Upper lobe of right lung (tissue), 1 donor: ENCODE measurements at places on chromosomes 3 and 15. TPM values are rescaled to one million over a fixed set of nuclear protein-coding genes. Genes with fewer than 3 reads are reported as not detected.

Gene CHP1
- 175 TPM for total RNA-seq

Gene NOX5
- 0.14 TPM for total RNA-seq

DNA sequence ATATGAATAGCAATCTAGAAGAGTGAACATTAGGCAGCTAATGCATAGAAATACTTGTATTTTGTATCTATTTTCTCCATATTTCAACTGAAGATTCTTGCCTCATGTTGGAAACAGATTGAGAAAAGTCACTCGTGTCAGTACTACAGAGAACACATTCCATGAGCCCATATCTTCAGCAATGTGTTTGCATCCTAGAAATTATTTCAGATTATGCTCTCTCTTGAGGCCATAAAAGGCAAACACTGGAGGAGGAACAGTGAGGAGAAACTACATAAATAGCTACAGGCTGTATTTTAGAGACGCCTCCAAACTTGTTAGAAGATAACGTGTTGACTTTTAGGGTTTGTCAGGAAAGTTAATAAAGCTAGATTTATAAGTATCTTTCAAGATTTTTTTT lies 906.9 kb downstream of the FHIT start:
- no peaks in the 10 kb centered on the region for H3K4me1 ChIP-seq
- H3K27ac ChIP-seq: no peak overlapping the region
- no peaks in the 10 kb centered on the region for H3K36me3 ChIP-seq
- H3K4me3 ChIP-seq: no peak overlapping the region
- no peaks in the 10 kb centered on the region for H3K27me3 ChIP-seq
- no peak for DNase-seq

- H3K4me1 ChIP-seq: no peaks in the 10 kb centered on the region
- H3K27me3 ChIP-seq: no peaks in the 10 kb centered on the region
- no peak for DNase-seq
- no peaks in the 10 kb centered on the region for H3K36me3 ChIP-seq
- no peak overlapping the region for H3K4me3 ChIP-seq
Observed at GRCh38 chr15:48868536-48868935, 9.4 kb upstream of the EID1 start.
